ENCODE measurements at places on chromosomes 12 and 14. TPM values are rescaled to one million over a fixed set of nuclear protein-coding genes. Genes with fewer than 3 reads are reported as not detected.

Gene LMNTD1
- not detected for total RNA-seq

Gene MLXIP
- 5.4 TPM for total RNA-seq

Gene SENP1
- total RNA-seq: 27.3 TPM

Gene ZNF384
- total RNA-seq: 6.4 TPM

Gene AKAP6
- total RNA-seq: 7.1 TPM

Gene BDKRB2
- 0.89 TPM for total RNA-seq

Gene SELPLG
- total RNA-seq: 2.4 TPM

Gene RAPGEF3
- 1.4 TPM for total RNA-seq

Gene GNG2
- total RNA-seq: 8.5 TPM

Gene TRIAP1
- 73.1 TPM for total RNA-seq

Gene ALKBH2
- total RNA-seq: 28.9 TPM

Gene CACNA2D4
- total RNA-seq: not detected

Gene ANKS1B
- 0.55 TPM for total RNA-seq

Gene RCOR1
- total RNA-seq: 11.1 TPM

Gene OTX2
- not detected for total RNA-seq

Gene SIRT4
- 1.4 TPM for total RNA-seq

Gene CDCA4
- 37.2 TPM for total RNA-seq

Gene TMEM233
- not detected for total RNA-seq

Gene MYF5
- total RNA-seq: not detected

Gene IFT43
- 56.1 TPM for total RNA-seq

Gene FGF6
- not detected for total RNA-seq

Gene LMO3
- total RNA-seq: not detected

Gene PRKD1
- 4.0 TPM for total RNA-seq

Gene TMEM117
- total RNA-seq: 9.1 TPM

Gene NKX2-1
- total RNA-seq: not detected

Gene MYBPC1
- total RNA-seq: not detected

Gene OLR1
- total RNA-seq: 26.5 TPM

Gene NTS
- total RNA-seq: not detected

Gene AQP6
- not detected for total RNA-seq

Gene CDCA3
- total RNA-seq: 30.8 TPM

Gene ACTR10
- 78.3 TPM for total RNA-seq

Gene GALNT8
- total RNA-seq: not detected

Gene MAP4K5
- total RNA-seq: 44.4 TPM

Gene KRT79
- 0.26 TPM for total RNA-seq

Gene HSPA2
- not detected for total RNA-seq

Gene METTL17
- 71.8 TPM for total RNA-seq

Gene MUCL1
- not detected for total RNA-seq

Gene CLBA1
- 9.9 TPM for total RNA-seq

Gene DENND5B
- total RNA-seq: 19.8 TPM

Gene NPC2
- 314 TPM for total RNA-seq

Gene SLC5A8
- total RNA-seq: not detected

Gene RASAL1
- total RNA-seq: not detected

Gene IRAK3
- total RNA-seq: not detected

Gene DAD1
- total RNA-seq: 157 TPM

Gene FAM186B
- 0.05 TPM for total RNA-seq

Gene PTHLH
- 0.41 TPM for total RNA-seq

Gene CD163L1
- 8.8 TPM for total RNA-seq

Gene TBX3
- total RNA-seq: 3.3 TPM

Gene RNASE7
- total RNA-seq: not detected

Gene KRT3
- total RNA-seq: not detected

Gene MYO1H
- not detected for total RNA-seq

Gene BEGAIN
- 1.3 TPM for total RNA-seq

Gene C12orf42
- not detected for total RNA-seq

Gene RAB35
- 35.5 TPM for total RNA-seq

Gene NOP9
- total RNA-seq: 7.8 TPM

Gene ANO4
- total RNA-seq: 0.17 TPM

Measured in A172 (cell line).